ENCODE measurements at places on chromosomes 7 and 10.

GRCh38 chr10:124674768-124675222 is 69.4 kb downstream of the FAM53B start:
- no peak for DNase-seq

DNA sequence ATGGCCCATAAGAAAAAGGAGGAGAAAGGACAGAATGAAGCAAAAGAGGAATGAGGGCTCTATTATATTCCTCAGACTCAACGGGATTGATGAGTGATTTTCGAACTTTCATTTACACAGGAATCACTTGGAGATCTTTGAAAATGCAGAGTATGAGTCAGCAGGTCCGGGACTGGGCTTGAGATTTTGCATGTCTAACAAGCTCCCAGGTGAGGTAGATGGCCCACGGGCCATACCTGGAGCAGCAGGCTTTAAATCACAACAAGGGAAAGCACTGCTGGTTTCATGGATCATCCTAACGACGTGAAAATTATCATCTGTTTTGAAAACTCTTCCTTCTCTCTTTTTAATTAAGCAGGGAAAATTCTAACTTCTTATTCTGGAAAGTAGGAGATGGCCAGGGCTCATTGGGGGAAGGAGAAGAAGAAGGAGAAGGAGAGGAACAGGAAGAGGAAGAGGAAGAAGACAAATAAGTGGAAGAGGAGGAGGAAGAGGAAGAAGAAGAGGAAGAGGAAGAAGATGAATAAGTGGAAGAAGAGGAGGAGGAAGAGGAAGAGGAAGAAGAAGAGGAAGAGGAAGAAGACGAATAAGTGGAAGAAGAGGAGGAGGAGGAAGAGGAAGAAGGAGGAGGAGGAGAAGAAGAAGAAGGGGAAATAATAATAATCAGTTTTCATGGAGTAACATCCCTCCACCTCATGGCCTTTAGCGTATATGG is 3.8 kb upstream of the SDK1 start:
- no peak for DNase-seq

DNA sequence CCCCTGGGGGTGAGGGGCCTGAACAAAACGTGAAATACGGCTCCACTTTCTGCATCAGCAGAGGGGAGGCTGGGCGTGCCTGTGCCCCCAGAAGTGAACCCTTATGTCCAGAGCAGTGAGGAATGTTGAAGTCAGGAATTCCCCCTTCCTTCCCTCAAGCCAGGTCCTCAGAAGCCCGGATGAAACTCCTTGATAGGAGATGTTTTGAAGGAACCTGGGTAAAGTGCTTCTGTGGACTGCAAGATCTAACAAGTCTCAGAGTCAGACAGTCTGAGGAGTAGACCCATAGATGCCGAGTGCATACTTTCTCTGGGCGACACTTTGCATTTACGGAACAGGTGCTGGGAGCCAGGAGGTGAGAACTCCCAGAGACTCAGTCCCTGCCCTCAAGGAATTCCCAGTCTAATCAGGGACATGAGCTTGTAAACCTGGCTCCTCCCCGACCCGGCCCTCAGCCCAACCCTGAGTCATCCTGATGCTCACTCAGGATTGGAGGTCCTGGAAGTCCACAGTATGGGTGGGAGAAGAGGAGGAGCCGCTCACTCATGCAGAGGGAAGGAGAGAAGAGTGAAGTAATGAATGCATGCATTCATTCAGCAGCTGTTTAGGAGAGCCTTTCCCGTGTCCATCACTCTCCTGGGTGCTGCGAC is 179.5 kb upstream of the ITGB1 start:
- no peak for DNase-seq

- no peak for DNase-seq
Measured at GRCh38 chr10:63493004-63493403, 27.2 kb upstream of the JMJD1C start.

DNA sequence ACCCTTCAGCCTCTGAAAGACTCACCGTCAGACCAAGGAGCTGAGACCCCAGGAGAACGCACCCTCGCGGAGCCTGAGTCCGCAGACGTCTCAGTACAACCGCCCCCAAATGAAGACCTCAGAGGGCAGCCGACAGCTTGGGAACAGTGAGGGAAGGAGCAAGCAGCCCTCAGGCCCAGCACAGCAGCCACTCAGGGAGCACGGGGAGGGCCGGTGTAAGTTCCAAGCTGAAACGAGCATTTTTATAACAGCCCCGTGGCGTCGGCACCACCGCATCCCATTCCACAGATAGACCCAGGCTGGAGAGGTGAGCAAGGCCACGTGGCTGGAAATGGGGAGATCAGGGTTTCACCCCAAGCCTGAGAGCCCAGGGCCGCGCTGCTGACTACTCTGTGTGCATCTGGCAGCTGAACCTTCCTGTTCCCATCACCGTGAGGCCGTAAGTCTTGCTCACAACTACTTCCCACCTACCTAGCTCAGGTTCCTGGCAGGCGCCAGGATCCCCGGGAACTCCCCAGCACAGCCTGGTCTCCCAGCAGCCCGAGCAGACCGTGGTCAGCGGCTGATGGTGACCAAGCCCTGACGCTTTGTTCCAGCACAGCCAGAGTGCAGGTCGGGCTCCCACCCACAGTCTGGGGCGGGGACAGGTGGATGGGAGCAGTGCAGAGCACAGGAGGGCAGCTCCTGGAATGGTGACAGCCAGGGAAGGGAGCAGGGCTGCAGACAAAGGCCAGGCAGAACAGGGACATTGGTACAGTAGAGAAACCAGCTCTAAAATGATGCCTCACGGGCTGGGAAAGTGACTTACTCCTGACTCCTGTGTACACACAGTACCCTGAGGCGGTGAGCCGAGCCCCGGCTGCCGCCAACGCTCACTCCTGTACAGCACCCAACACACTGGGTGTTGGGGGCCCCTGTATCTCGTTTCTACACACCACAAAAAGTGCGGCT is 6.1 kb upstream of the NOM1 start:
- DNase-seq, result no peak

GRCh38 chr10:94383530-94383929 is 18.8 kb upstream of the TBC1D12 start:
- DNase-seq, result no peak

DNA sequence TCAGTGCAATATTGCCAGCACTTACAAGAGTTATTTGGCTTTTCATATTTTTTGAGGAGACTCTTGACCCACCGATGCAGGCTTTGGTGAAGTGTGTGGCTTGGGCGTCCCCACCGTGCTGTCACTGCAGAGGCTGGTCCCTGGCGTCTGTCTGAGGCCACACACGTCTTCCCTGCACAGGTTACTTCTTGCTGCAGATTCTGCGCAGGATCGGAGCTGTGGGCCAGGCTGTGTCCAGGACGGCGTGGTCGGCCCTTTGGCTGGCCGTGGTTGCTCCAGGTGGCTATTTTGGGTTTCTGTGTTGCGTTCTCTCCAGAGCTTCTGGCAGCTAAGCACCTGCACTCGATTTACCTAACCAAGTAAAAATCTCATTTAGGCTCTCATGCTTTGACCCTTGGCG is 18.9 kb downstream of the SUN1 start:
- DNase-seq, result no peak

GRCh38 chr10:102452672-102453340 is 1.5 kb upstream of the C10orf95 start:
- DNase-seq, result peak; percentile 94

DNA sequence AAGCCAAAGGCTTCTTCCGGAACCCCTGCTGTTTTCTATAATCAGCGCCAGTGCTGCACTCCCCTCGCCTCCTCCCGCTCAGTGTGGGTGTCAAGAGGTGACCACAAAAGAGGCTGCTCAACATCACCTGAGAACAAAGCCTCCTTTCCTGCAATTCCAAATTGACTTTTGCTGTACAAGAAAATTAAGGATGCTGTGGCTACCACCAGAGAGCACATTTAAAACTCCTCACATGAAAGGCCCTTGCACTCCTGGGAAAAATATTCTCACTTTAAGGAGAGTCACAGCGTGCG is 96.4 kb downstream of the HIPK2 start:
- DNase-seq, result no peak

- peak; percentile 60 for DNase-seq
Measured at GRCh38 chr7:1922071-1922869, 252.2 kb downstream of the ELFN1 start.

DNA sequence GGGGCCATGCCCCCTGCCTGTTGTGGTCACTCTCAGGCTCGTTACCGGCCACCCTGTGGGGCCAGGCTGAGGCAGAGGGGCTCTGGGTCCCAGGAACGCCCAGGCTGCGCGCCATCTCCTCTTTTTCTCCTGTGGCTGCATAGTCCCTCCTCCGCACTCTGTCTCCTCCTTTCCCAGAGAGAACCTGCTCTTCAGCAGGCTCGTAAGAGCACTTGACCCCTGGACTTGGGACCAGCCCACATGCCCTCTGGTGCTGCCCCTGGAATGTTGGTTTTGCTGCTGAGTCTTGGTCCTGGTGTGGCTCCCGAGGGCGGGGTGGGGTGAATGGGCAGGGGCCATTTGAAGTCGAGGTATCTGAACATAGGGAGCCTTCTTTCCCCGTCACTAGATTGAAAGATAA is 6.6 kb upstream of the BHLHA15 start:
- no peak for DNase-seq

GRCh38 chr7:506391-506831 is 13.2 kb downstream of the PDGFA start:
- no peak for DNase-seq

DNA sequence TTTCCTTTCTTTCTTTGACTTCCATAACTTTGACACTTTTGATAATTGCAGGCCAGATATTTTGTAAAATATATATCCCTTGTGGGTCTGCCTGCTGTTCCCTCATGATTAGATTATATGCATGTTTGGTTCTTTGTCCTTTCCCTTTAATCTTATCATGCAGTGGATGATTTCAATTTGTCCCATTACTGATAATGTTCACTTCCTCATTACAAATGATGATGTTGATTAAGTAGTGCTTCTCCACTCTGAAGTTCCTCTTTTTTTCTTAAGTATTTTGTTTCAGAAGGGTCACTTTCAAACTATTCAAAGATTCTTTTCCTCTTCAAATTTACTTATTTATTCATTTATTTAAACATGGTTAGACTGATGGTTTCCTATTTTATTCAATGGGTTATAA is 898.1 kb downstream of the XPNPEP1 start:
- DNase-seq, result no peak

DNA sequence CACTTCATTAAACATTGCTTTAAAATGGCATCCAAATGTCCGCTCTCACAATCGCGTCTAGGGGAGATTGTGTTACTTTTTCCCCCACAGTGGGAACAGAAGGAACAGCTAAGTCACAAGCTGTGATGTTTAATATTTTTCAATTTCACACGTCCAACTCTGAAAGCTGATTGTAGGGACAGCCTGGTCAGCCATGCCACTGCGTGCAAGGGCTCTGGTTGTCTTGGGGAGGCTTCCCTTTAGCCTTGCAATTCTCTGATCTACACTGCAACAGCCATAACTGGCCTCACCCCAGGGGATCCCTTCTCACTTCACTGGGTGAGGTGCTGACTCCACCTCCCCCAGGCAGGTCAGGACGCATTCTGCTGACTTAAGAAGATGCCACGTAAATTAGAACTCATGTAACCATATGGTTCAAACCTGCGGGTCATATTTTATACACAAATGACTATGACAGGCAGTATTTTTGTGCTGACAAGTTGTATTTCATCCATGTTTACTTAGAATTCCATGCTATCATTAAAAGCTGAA is 425.2 kb upstream of the NFE2L3 start:
- no peak for DNase-seq

DNA sequence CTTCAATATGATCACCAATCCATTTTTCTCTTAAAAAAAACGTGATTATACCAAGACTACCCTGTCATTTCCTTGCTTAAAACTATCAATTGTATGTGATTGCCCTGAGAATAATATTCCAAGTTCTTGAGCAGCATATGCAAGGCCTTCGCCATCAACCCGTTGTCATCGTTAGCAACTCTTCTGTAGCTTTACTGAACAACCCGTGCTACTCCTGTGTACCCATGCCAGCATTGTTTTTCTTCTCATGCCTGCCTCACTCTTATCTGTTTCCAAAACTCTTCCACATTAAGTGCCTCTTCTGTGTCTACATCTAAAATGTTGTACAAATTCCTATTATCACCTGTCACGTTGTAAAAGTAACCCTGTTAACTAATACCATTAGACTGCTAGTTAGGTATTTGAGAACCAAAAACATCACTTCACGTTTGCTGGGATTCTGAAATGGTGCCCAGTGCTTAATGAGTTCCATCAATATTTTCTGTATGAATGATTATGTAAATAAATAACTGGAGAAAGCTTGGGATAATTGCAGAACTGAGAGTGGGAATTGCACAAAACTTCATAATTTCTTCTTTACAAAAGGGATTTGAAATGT is 10.5 kb downstream of the CAV2 start:
- DNase-seq, result no peak

- no peak for DNase-seq
Measured at GRCh38 chr7:24456526-24457218, 116.6 kb upstream of the PALS2 start.

DNA sequence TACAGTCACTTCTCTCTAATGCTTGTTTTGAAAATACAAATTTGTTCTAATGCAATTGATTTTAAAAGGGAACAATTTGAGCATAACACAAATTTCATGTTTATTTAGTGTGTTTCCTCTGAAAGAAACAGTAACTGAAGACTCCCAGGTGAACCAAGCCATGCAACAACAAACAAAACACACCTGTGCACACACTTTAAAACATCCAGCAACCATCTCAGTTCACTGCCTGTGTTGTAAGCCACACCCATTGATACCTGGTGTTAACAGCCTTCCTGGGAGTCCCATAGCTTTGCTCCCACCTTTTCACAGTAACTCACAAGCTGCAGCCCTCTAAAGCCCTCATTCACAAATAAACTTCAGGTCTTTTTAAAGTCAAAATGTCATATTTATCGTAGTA is 89.3 kb downstream of the DOCK4 start:
- no peak for DNase-seq

DNA sequence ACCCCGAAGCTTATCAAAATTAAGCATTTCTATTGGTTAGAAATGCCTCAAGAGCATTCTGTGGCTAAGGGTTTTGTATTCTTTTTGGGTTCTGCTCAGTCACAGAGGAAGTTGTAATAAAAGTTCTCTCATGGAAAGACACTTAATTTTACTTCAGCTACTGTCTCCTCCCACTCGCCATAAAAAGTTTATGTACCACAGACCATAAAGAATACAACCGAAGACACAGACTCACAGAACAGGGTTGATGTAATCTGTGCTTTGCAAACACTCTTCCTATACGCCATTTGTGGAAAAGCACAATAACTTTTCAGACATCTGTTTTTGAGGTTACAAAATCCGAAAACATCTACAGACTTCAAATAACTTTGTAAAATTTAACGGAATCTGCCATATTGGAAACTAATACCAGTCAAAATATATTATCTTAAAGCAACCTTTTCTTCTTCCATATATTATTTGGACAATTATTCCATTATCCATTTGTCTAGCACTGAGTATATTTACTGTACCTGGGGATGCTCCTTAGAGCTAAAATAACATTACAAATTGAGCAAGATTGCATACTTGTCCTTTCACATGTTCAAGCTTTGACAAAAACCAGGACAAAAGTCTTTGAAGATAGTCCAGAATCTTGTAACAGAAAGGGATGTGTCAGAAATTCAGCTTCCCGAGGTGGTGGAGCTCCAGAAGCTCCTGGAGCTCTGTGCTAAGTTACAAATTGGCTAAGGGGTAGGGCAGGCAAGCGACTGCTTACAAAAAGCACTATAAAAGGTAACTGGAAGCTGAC is 219.0 kb upstream of the MEOX2 start:
- no peak for DNase-seq

Data from HL-60 (cell line).